ENCODE measurements at places on chromosomes 1 and 21.

DNA sequence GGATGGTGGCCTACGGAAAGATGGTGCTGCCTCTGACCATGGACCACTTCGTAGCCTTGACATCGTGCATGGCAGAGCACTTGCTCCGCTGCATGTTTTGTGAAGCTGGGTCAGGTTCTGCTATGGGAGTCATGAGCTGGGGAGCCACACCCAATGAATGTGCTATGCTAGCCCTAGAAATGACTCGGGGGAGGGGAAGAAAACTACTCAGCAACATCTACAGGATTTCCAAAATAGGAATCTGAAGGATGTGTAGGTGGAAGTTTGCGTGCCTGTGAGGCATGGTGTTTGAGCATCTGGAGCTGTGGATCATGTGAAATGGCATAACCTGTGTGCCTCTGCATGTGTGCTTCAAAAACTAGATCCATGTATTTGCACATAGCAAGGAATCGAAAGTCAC lies 247.3 kb downstream of the CACNA1E start:
- no peak for DNase-seq

- DNase-seq = no peak
Measured at GRCh38 chr21:21860888-21861287, 862.7 kb downstream of the NCAM2 start.

DNA sequence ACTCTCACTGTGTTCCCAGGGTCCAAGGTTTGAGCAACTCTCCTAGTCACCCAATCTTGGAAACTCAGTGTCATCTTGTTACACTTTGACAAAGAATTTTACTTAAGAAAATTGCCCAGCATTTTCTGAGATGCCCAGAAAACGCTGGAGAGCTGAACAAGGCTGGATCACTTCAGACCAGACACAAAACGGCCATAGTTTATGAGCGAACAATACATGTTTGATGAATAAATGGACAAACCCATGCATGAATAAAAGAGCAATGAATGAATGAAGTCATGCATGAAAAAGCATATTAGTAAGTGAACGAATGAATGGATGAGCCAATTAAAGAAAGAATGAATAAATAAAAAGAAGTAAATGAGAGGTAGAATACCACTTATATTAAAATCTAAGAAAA lies 103.8 kb downstream of the MATN1 start:
- no peak for DNase-seq

DNA sequence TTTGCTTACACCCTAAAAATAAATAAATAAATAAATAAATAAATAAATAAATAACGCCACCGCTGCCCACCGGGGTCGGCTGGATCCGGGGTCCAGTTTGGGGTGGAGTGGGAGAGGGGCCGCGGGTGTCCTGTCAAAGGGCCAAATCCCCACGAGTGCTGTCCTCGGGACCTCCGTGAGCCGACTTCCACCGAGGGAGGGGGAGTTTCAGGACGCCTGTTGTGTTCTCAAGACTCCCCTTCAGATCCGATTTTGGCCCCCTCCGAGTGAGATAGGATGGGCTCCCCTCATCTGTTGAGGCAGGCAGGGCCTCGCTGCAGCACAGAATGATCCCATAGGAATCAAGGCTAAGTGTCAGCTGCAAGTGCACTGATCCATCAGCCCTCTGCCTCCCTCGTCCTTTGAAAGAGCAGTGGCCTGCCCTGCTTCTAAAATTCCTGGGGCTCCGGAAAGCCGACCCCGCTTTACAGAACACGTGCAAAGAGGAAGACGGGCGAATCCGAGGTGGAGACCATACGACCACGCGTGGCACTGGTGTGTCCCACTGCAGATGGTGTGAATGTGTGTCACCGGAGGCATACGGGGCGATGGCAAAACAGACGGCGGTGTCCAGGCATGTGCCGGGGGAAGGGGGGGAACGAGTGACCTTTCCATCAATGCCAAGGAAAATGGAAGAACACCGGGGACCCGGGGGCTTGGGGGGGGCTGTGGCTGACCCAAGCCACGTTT lies 3880.5 kb downstream of the SRGAP2C start:
- DNase-seq = no peak

GRCh38 chr1:230073371-230074035 lies 6.5 kb downstream of the GALNT2 start:
- no peak for DNase-seq

DNA sequence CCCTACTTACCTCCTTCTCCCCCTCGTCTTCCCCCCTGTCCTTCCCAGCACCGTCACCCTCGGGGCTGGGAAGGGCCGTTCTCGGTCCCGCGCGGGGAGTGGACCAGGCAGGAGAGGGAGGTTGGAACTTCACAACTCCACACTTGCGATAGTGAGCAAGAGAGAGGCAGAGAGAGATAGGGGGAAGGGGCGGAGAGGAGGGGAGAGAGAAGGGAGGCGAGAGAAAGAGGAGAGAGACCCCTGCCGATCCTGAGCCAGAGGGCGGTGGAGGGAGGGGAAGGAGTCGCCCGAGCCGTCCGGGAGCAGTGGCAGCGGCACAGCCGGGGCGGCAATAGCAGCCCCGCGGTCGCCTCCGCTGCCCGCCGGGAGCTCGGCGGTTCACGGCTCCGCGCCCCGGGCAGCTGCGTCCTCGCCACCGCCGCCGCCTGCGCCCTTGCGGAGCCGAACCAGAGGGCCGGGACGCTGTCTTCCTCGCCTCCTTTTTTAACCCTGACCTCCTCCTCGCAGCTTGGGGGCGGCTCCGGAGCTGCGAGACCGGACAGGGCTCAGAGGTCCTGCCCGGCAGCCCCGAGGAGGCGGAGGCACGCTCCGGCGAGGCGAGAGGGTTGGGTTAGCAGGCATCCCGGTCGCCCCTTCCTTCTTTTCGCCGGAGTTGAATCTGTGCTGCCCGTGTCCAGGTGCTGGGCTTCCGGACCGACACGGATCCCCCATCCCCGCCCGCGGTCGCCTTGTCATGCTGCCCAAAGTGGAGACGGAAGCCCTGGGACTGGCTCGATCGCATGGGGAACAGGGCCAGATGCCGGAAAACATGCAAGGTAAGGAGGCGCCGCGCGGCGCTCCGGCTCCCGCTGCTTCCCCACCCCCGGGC lies 11.7 kb downstream of the NR5A2 start:
- DNase-seq = peak; percentile 65

GRCh38 chr1:77060000-77060399 lies 159.2 kb downstream of the PIGK start:
- DNase-seq = no peak

DNA sequence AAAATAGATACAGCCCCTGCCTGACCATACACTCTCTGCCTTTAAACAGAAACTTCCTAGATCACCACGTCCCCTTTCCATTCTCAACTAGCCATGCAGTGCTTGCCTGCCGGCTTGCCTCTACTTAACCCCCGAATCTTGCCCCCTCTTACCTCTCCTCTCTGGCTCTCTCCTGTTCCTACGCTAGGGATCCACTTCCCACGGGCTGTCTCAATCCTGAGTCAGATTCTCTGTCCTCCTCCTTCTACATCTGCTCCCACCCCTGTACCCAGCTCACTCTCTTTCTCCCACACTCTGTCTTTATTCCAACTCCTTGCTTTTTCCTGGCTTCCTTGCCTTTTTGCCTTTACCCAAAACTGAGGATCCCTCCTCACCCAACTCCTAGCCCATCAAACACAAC lies 29.3 kb downstream of the ATF3 start:
- no peak for DNase-seq

- DNase-seq = no peak
Measured at GRCh38 chr1:182725259-182726255, 41.2 kb upstream of the RGS8 start.

GRCh38 chr1:218660678-218661053 lies 315.5 kb downstream of the TGFB2 start:
- no peak for DNase-seq

DNA sequence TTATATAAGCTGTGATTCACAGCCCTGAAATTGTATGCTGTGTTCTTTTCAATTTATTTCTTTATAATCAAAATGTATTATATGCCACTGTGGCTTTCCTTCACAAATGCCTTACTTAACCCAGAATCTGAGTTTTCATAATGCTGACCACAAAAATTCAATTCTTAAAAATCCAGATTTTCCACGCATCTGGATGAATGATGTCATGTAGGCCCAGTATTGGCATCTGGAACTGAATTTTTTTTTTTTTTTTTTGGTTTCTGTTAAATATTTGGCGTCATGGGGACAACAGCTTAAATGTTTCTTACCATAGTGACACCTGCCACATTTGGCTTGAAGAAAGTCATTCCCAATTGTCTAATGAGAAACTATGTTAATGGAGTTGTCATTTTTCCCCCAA lies 296.8 kb downstream of the TM2D1 start:
- DNase-seq = no peak

DNA sequence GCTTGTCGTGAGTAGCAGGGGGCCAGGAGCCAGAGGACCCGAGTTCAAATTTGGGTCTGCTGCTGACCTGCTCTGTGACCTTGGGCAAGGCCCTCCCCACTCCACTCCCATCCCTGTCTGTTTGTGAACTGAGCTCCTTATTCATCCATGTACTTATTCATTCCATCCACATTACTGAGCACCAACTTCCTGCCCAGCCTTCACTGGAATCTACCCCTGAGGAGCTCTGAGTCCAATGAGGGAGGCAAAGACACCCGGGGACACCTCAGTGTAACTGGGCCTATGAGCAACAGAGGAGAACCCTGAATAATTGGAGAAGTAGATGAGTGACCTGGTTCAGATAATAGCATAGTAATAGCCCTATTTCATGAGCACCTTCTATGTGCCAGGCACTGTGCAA lies 8.9 kb downstream of the BSND start:
- DNase-seq = no peak

DNA sequence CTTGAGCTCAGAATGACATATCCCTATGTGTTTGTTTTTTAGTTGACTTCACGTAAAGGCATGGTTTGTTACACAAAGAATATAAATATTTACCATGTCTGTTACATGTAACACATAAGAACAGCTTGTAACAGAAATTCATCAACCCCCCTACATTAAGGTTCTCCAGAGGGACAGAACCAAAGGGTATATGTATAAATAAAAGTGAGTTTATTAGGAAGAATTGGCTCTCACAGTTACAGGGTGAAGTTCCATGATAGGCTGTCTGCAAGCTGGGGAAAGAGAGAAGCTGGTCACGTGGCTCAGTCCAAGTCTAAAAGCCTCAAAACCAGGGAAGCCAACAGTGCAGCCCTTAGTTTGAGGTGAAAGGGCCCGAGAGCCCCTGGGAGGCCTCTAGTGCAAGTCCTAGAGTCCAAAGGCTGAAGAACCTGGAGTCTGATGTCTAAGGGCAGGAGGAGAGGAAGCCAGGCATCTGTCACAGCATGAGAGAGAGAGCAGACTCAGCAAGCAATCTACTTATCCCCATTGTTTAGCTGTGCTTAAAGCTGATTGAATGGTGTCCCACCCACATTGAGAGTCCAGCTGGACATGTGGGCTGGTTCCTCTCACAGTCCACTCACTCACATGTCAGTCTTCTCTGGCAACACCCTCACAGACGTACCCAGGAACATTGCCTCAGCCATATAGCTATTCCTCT lies 15.8 kb downstream of the THRAP3 start:
- no peak for DNase-seq

- DNase-seq = peak; percentile 93
Measured at GRCh38 chr1:201376464-201377374, 761 bp downstream of the TNNT2 start.

- DNase-seq = no peak
Measured at GRCh38 chr1:206486995-206487788, 16.9 kb downstream of the IKBKE start.

DNA sequence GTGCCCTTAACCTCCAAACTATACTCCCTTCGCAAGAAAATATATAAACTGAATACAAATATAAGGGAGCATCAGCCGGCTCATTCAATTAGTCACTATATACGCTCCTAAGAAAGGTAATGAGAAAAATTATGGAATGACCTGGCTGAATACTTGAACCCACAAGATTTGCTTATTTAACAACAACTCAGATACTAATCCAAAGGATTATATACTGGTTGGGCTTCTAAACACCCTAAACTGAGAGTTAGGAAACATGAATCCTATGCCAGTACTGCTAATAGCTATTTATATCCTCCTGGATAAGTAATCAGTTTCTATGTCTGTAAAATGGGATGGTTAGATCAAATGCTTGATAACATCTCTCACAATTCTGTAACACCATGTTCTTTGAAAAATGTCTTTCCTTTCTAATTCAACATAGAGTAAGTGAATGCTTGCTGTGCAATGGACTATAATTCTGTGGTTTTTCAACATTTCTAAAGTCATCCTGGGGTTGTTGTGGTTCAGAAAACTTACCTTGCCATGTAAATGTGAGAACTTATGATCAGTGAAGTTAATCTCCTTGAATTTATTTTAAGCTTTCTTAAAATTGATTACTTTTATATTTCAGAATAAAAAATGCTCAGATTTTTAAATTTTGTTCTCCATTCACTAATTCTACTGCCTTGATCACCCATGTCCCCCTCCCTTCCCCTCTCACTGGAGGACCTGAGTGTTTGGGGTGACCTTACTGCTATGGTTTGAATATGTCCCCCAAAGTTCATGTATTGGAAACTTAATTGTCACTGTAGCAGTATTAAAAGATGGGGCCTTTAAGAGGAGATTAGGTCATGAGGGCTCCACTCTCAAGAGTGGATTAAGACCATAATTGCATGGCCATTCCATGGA lies 14.5 kb downstream of the DUSP10 start:
- DNase-seq = no peak

GRCh38 chr1:83029050-83029449 lies 969.9 kb downstream of the TTLL7 start:
- DNase-seq = no peak

DNA sequence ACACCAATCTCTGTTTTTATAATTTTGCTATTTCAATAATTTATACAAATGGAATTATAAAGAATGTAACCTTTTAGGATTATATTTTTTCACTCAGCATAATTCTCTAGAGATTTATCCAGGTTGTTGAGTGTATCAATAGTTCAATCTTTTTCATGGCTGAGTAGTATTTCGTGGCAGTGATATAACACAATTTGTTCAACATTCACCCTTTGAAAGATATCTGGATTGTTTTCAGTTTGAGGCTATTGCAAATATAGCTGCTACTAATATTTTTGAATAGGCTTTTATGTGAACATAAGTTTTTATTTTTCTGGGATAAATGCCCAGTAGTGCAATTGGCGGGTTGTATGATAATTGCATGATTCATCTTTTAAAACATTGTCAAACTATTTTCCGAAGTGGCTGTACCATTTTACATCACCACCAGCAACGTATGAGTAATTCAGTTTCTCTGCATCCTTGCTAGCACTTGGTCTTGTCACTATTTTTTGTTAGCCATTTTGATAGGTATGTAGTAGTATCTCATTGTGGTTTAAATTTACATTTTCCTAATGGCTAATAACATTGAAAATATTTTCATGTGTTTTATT lies 55.6 kb upstream of the ABCD3 start:
- no peak for DNase-seq

- DNase-seq = no peak
Measured at GRCh38 chr1:173205146-173206051, 1.7 kb downstream of the TNFSF4 start.

GRCh38 chr1:197896301-197896700 lies 6.1 kb upstream of the C1orf53 start:
- DNase-seq = no peak

All from HEK293T (cell line).